EH (cell line): ENCODE measurements at places on chromosomes 16 and 17.

DNA sequence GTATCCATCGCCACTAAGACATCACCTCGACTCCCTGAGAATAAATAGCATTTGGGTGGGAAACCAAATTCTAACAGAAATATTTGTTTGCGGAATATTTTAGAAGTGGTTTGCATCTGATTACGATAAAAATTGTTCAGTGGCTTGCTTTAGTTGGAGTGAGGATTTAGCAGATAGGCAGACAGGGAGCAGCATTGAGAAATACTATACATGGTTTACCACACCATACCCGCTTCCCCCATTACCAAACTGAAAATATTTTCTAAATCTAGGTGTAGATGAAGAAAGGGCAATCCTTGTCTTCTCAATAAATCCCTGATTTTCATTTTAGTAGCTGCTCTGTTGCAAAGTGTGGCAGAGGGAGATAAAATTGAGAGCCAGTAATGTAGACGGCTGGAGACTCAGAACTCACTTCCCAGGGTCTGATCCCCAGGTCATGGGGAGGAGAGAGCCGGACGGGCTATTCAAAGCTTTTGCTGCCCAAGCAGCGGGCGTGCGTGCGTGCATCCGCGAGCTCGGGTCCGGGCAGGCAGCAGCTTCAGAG, 808 bp upstream of the BAHCC1 start:
- DNase-seq: no peak

DNA sequence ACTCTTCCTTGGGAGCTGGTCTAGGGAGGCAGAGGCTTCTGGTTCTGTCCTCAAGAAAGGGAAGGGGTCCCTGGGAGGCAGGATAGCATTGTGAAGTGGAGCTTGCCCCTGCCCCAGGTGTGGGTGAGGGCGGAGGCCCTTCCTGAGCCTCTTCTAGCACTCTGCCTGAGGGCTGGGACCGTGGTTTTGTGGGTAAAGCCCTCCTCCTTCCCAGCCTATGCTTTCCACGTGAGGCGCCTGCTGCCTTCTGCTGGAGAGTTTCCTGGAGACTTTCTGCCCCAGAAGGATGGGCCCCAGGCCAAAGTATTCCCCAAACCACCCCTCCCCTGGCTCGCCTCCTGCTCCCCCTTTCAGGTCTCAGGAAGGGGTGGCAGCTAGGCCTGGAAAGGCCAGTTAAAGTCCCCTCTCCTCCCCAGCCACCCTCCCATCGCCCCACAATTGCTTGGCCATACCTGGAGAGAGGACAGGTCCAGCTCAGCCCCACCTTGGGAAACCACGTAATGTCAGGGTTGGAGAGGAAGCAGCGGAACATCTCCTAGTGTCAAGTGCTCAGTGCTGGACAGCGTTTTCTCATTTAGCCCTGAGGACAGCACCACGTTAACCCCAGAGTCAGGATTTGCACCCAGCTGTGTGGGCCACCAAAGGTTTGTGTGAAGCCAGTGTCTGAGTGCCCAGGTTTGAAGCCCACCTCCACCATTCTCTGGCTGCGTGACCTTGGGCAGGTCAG, 5.6 kb downstream of the SBK1 start:
- no peak for DNase-seq

DNA sequence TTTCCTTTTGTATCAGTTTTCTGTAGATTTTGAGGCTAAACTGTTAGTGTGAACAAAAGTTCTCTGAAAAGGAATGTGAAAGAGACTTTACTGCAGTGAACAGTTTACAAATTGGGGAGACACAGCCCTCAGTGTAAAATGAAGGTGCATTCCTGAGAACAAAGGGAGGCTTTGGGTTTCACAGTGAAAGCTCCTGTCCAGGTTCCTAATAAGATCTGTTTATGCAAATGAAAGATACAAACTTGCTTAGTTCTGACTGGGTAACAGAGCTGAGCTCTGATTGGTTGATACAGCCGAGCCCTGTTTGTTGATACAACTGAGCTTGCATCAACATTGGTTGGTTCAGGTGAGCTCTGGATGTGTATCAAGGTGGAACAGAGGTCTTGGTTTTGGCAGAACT, 8.3 kb upstream of the CDRT15 start:
- DNase-seq: no peak

- DNase-seq: no peak
Observed at GRCh38 chr17:48513666-48514455, 16.9 kb downstream of the HOXB1 start.

GRCh38 chr17:1010586-1010985, 13.7 kb downstream of the TIMM22 start:
- DNase-seq: no peak

DNA sequence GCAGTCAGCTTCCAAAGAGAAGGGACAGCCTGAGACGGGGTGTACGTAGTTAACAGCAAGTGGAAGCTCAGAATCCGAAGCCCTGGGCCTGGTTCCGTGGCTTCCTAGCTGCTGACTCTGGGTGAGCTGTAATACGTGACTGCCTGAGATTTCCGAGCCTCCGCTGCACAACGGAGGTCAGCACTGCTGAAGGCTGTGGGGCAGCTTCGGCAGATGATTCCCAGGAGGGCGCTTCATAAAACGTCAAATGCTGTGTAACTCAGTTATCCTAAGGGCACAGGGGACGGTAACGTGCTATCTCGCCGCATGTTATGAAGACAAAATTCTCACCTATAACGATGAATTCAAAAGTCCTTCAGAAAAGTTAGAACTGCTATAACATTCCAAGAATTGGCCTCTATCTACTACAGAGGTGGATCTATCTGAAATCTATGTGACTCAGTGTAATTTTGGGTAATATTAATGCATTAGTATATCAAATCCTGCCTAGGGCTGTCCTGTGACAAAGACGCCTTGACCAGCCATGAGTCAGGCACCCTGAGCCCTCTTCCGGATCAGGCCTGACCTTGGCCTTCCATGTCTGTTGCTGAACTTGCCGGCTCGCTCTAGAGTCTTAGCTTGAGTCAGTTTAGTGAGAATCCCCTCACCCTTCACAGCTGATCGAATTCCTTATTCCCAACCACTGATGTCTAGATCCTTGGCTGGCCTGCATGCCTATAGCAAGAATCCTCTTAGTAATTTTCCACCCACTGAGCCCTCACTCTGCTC, 43.5 kb downstream of the MARF1 start:
- peak; percentile 17 for DNase-seq
